ENCODE measurements at places on chromosomes 16 and 17. TPM values are rescaled to one million over a fixed set of nuclear protein-coding genes. Genes with fewer than 3 reads are reported as not detected.

Gene KRT27
- not detected for total RNA-seq

Gene PROCA1
- total RNA-seq, result 1.4 TPM

Gene ABCA5
- total RNA-seq, result 2.3 TPM

Gene FBXW10B
- total RNA-seq, result 3.9 TPM

Gene MYH3
- 0.74 TPM for total RNA-seq

Gene MYLK3
- total RNA-seq, result 0.14 TPM

Gene CHST5
- 0.06 TPM for total RNA-seq

Gene SLC52A1
- total RNA-seq, result 0.80 TPM

Gene ABCC11
- total RNA-seq, result 0.22 TPM

Gene FAM171A2
- total RNA-seq, result 2.5 TPM

Gene GAST
- not detected for total RNA-seq

Gene CFAP119
- total RNA-seq, result 8.4 TPM

Gene NFATC2IP
- total RNA-seq, result 29.2 TPM

Gene EMC8
- 72.1 TPM for total RNA-seq

Gene XYLT1
- 0.66 TPM for total RNA-seq

Gene SRP68
- 78.7 TPM for total RNA-seq

Gene NPB
- total RNA-seq, result 0.55 TPM

Gene GSPT1
- total RNA-seq, result 222 TPM

Gene SEZ6L2
- total RNA-seq, result 19.9 TPM

Gene LGALS9B
- total RNA-seq, result not detected

Gene QRICH2
- 1.3 TPM for total RNA-seq

Gene CALB2
- 4.5 TPM for total RNA-seq
